NCI-H774 (cell line): ENCODE measurements at places on chromosomes 5 and 9.

DNA sequence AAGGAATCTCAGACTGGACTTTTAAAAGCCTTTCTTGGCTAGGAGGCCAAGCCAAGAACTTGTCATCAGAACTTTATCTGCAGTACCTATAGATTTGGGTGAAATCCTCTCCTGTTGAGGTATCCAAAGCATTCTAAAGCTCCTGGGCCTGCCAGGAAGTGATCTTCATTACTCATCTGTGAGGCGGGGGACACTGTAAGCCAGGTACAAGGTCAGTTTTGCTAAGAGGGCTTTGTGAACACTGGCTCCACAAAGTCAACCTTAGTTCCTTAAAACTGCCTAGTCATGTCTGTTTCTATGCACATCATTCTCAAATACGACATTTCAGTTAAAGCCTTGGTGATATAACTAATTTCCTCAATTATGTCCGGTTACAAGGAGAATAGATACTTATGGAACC is 236.7 kb downstream of the PIK3R1 start:
- no peak for DNase-seq

GRCh38 chr5:66573733-66574132 is 22.5 kb upstream of the MAST4 start:
- DNase-seq, result no peak

DNA sequence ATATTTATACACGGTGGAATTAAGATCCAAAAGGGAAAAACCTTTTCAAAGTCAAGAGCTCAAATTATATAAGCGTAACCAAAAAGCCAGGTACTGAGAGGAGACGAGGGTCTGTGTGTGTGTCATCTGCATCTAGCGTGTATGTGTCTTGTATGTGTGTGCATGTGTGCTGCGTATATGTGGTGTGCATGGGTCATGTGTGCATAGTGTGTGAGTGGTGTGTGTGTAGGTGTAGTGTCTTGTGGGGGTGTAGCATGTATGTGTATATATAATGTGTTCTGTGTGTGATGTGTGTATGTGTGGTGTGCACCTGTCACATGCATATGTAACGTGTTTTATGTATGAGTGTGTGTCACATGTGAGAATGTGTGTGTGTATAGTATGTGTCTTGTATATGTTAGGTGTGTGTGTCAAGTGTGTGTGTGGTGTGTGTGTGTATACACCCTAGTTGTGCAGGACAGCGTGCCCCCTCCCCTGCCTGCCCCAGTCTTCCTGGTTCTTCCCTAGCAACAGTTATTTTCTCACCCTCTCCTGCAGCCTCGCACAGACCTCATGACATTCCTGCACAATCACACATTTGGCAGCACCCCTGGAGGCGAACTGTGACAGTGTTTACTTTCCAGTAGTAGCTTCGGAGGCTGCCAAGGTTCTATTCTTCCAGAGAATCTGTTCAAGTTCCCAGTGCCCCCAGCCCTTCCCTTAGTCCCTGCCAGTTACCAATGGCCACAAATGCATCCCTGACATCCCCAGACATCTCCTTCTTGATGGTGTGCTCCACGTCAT is 27.1 kb upstream of the TNIP1 start:
- DNase-seq, result no peak

GRCh38 chr5:176902911-176903664 is 3.9 kb upstream of the HK3 start:
- DNase-seq, result no peak

DNA sequence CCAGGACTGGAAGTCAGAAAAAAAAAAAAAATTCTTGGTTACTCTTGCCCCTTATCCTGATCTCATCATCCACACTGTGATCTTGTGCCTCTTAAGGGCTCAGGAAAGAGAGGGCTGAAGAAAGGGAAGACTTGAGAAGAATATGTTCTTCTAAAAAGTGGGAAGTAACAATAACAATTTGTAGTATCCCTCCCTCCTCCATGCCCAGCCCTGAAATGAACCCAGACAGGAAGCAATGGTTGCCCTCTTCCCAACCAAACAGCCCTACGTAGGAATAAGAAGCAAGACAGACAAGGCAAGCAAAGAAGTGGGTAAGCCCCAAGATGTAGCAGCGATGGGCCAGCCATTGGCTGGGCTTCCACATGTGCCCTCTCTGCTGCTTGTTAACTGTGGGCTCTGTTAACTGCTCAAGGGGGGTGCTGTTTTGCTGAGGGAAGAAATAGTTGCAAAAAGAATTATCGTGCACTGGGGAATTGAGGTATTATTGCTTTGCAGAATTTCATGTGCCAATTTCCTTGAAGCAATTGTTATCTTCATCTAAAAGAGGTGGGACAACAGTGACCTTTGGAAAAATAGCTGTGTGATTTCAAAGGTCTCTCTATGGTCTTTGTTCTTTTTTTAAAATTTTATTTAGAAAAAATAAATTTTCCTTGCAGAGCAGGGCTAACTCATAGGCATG is 146.6 kb upstream of the PCA3 start:
- no peak for DNase-seq

GRCh38 chr5:42400474-42400873 is 22.8 kb upstream of the GHR start:
- no peak for DNase-seq

- DNase-seq, result no peak
These were observed 719.3 kb upstream of the ZNF608 start for GRCh38 chr5:125465703-125466102.

- DNase-seq, result no peak
These were observed 51.6 kb downstream of the TEK start for GRCh38 chr9:27160636-27161035.

DNA sequence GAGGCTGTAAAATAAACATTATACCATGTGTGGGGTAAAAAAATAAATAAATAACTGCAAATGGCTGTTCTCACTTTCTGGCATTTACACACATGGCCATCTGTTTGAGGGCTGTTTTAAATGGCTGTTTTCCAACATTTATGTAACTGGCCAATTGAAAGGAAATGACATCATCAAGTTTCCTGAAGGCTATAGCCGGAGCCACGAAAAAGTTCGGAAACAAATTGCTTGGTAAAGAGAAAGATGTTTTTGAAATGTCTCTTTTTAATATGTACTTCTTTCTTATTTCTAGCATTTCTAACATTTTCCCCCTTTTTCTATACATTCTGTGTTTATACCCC is 95.4 kb upstream of the DAB2 start:
- DNase-seq, result no peak

DNA sequence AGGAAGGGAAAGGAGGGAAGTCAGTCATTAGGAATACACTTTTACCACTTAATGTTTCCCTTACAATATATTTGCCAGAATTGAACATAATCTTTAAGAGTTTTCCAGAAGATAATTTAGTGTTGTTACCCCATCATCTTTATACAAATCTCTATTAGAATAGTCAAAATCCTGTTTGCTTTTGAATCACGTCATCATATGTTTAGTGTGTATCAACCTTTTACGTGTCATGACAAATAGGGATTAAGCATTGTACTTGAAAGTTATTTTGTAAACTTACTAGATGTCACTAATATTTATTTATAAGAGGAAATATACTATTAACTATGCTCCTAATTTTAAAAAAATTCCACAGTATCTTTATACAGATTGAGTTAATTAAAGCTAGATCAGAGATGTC is 1899.5 kb downstream of the MAT2B start:
- DNase-seq, result no peak

GRCh38 chr9:135136481-135136880 is 49.0 kb downstream of the OLFM1 start:
- no peak for DNase-seq

DNA sequence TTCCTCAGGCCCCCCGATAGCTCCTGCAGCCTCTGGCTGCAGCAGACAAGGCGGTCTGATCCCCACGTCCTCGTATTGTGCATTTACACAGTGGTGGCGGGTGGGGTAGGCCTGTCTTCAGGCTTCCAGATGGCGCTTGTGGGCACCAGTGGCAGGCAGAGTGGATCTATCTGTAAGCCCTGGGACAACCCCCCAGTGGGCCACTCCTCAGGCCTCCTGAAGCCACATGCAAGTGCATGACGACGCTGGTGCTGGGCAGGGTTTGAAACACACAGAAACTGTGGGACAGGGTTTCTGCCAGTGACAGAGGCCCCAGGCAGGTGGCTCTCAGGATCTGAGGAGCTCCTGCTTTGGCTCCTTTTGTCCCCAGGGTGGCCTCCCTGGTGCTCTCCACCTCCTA is 42.0 kb downstream of the SLF1 start:
- no peak for DNase-seq

GRCh38 chr5:173832386-173832785 is 55.8 kb upstream of the CPEB4 start:
- DNase-seq, result no peak

- DNase-seq, result no peak
These were observed 30.9 kb downstream of the ZNF366 start for GRCh38 chr5:72476275-72476674.

DNA sequence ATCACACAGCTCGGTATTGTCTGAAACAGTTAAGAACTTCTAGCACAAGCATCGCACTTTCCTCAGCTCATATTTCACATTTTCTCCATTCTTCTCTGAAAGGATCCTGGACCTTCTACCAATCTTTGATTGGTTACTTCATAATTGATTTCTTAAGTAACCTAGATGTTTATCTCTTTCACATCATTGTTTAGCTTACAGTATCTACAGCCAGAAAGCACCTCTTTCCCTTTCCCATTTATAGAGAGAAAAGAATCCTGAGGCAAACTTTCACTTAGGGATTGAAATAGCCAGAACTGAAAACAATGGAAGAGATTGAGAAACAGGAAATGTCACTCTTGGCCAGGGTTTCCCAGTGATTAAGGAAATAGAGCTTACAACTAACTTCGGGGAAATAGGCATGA is 2.5 kb downstream of the IL33 start:
- no peak for DNase-seq

- DNase-seq, result no peak
These were observed 436.0 kb upstream of the CDH9 start for GRCh38 chr5:27474395-27474794.

DNA sequence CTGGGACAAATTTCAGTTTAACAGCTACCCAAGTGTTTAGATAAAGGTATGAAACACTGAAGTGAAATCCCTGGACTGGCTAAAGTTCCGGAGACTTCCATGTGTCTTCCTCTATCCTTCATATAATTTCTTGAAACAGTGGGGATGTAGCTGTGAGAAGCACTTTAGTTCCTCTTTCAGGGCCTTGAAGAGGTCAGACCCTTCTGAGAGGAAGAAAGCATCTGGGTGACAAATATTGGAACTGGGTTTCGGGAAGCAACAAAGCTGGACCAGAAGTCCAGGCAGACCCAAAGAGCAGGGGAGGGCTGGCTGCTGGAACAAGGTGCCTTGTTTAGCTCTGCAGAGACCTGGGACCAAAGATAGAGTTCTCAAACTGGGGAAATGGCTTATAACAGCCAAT is 75.4 kb upstream of the ZFAND5 start:
- no peak for DNase-seq

- no peak for DNase-seq
These were observed 84.2 kb downstream of the MUSK start for GRCh38 chr9:110752766-110753165.

DNA sequence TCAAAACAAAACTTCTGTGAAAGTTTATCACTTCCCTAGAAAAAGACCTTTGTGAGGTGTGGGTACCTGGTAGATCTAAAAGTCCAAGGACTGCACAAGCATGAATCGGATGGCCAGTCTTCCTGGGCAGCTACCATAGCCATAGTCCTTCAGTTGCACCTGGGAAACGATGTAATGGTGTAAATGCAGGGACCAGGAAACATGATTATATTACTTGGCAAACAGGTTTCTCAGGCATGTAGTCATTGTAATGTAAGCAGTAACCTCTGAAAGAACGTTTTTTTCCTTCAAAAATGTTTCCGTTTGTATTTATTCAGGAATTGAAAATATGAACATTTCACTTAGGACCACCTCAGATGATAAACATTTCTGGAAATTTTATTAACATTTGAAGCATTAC is 433.4 kb downstream of the DTWD2 start:
- DNase-seq, result no peak

DNA sequence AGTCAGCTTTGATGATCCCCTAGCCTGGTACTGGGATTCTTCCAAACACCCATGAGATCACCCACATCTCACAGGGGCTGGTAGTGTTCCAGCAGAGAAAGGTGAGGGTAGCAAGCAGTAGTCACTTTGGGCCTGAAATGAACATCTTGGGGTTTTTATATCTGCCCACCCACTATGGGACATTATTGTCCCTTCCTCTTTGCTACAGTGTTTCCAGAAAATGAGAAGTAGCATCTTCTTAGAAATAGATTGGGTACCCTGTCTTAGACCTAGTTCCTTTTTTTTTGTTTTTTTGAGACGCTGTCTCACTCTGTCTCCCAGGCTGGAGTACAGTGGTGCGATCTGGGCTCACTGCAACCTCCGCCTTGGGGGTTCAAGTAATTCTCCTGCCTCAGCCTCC is 249.2 kb upstream of the ANKRD55 start:
- no peak for DNase-seq

DNA sequence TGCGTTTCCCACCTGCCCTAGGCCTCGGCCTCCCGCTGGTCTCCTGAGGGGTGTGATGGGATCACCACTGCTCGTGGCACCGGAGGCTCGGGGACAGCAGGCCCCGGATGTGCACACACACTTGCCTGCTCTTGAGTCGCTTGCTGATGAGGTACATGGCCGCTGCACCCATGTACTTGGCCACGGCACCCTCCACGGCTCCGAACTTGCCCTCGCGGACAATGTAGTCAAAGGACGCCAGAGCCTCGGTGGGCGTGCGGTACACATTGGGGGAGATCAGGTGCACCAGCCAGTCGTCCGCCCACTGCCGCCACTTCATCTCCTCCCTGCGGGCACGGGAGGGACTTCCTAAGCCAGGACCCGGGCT is 4.7 kb downstream of the PTGES2 start:
- no peak for DNase-seq

DNA sequence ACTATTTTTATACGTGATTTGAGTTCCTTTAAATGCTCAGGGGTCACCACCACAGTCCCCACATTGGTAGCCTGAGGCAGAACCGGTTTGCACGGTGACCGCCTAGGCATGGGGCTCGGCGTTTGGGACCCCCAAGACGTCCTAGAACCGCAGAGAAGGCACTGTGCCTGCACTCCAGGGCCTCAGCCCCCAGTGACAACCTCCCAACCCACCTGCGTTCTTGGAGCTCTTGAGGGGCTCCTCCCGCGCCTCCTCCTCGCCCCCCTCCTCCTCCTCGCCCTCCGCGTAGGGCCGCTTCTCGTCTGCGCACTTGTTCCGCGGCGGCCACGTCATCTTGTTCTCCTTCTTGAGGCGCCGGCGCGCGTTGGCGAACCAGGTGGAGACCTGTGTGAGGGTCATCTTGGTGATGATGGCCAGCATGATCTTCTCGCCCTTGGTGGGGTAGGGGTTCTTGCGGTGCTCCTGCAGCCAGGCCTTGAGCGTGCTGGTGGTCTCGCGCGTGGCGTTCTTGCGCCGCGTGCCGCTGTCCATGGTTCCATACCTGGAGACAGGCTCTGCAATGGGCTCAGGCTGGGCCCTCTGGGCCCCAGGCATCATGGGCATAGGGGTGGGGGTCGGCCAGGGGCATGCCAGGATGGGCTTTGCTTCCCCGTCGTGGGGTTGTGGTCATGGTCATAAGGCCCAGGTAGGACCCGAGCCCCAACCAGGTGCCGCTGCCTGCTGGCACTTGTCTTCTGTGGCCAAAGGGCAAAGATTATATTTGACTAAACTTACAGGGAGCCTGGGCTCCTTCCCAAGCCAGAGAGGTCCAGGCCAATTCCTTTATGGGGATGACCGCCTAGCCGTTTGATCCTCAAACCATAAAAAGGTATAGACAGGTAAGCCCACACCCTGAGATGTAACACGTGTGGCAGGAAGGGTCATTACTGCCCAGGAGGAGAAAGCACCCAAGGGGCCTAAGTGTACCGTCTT is 3.1 kb downstream of the IRX4 start:
- DNase-seq, result no peak
